ENCODE measurements at places on chromosomes 2 and 18. TPM values are rescaled to one million over a fixed set of nuclear protein-coding genes. Genes with fewer than 3 reads are reported as not detected.
A peak's percentile ranks its signal among the peaks of the same experiment; 100 is the strongest.

- no peaks in the 10 kb centered on the region for H3K27me3 ChIP-seq
- DNase-seq = no peak
- H3K4me1 ChIP-seq = no peaks in the 10 kb centered on the region
- no peak overlapping the region for H3K27ac ChIP-seq
Measured at GRCh38 chr18:57738078-57738477, 65.0 kb downstream of the ATP8B1 start.

Gene ERMN
- total RNA-seq = 0.12 TPM

Gene LCT
- not detected for total RNA-seq

Gene TRABD2A
- 20.4 TPM for total RNA-seq

DNA sequence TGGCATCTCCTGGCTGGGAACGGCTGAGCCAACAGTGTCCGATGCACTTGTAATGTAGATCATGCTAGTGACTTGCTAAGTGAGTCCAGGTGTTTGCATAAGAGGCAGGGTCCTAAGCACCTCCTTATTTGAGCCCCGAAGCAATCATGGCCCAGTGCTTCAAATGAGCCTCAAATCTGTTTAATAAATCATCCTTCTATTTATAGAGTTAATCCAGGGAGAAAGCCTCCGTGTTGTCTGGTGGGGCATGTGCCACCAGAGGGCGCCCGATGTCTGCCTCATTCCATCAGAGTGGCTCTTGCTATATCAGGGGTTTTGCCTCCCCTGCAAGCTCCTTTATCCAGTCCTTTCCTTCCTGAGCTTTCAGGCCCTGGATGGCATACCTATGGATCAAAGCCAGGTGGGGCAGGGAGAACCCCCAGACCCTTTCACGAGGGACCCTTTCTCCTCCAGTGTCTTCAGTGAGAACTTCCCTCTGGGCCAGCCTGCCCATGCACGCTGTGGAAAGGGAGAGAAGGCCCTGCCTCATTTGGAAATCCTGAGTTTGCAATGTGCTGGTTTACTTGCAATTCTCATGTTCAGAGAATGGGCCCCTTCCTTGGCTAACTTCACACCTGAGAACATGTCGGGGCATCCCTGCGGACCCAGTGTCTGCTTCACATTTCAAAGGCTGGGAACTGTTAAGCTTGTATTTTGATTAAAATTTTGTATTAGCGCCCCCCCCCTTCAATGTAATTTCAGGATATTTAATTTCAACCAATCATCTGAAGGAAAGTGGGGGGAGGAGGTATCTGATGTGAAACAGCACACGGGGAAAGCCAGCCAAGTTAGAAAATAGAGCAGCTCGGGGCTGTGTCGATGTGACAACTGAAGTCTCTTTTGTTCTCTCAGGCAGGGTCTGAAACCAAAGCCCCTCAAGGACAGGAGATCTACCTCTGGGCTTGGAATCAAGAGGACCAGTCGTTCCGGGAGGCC, 39.7 kb downstream of the RDH14 start:
- H3K27me3 ChIP-seq = no peaks in the 10 kb centered on the region
- no peaks in the 10 kb centered on the region for H3K4me1 ChIP-seq
- peak; percentile 84 for DNase-seq
- H3K36me3 ChIP-seq = no peaks in the 10 kb centered on the region

Gene RAB6C
- not detected for total RNA-seq

Gene NGEF
- total RNA-seq = 0.65 TPM

Gene LIPT1
- total RNA-seq = 11.1 TPM

- no peaks in the 10 kb centered on the region for H3K27me3 ChIP-seq
- no peak for DNase-seq
- no peak overlapping the region for H3K4me3 ChIP-seq
- no peak overlapping the region for H3K27ac ChIP-seq
- peaks cover 2% of the 10 kb centered on the region for H3K4me1 ChIP-seq
- H3K36me3 ChIP-seq = no peaks in the 10 kb centered on the region
Measured at GRCh38 chr2:227460070-227460485, 11.9 kb upstream of the AGFG1 start.

DNA sequence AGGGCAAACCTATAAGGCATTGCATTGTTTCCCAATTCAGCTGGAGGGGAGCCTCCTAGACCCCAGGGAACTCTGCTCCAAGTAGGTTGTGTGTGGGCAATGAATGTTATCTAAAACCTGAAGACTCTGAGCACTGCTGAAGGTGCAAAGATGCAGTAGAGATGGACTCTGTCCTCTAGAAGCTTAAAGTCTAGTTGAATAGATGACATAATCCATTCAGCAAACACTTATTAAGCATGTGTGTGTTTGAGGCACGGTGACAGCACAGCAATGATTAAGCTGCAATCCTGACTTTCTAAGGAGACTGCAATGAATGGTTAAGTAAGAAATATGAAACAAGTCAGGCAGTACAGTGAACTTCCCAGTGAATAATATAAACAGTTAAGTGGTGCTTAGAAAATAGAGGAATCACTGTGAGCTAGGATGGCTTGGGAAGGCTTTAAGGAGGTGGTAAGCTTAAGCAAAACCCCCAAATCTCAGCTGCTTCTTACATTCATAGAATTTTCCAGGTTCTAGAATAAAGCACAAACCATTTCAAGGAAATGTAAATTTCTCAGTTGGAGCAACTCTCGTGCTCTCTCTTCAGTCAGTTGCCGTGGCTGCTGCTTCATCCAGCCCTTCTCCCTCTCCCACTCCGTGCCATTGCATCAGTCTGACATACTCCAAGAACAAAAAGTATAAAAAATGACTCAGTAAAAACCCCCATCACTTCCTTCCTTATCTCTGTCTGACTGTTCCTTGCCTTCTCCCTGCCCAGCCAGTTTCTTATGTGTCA, 19.1 kb downstream of the MXD1 start:
- no peak for DNase-seq
- H3K4me3 ChIP-seq = no peak overlapping the region
- no peaks in the 10 kb centered on the region for H3K36me3 ChIP-seq
- no peaks in the 10 kb centered on the region for H3K27me3 ChIP-seq

Gene SERPINB13
- not detected for total RNA-seq

GRCh38 chr2:239026711-239027361, 179.0 kb downstream of the TWIST2 start:
- H3K27ac ChIP-seq = no peak overlapping the region
- DNase-seq = no peak
- no peaks in the 10 kb centered on the region for H3K36me3 ChIP-seq
- no peaks in the 10 kb centered on the region for H3K27me3 ChIP-seq
- peaks cover 2% of the 10 kb centered on the region for H3K4me1 ChIP-seq
- no peak overlapping the region for H3K4me3 ChIP-seq

Gene RAB10
- 65.0 TPM for total RNA-seq

GRCh38 chr18:8928044-8928443, 174.5 kb upstream of the NDUFV2 start:
- DNase-seq = no peak
- H3K4me1 ChIP-seq = no peaks in the 10 kb centered on the region
- no peak overlapping the region for H3K27ac ChIP-seq
- H3K36me3 ChIP-seq = no peaks in the 10 kb centered on the region
- H3K4me3 ChIP-seq = no peak overlapping the region
- no peaks in the 10 kb centered on the region for H3K27me3 ChIP-seq

GRCh38 chr2:192059266-192059665, 135.5 kb downstream of the TMEFF2 start:
- no peak for DNase-seq
- no peaks in the 10 kb centered on the region for H3K36me3 ChIP-seq
- no peaks in the 10 kb centered on the region for H3K27me3 ChIP-seq
- no peaks in the 10 kb centered on the region for H3K4me1 ChIP-seq
- no peak overlapping the region for H3K27ac ChIP-seq

DNA sequence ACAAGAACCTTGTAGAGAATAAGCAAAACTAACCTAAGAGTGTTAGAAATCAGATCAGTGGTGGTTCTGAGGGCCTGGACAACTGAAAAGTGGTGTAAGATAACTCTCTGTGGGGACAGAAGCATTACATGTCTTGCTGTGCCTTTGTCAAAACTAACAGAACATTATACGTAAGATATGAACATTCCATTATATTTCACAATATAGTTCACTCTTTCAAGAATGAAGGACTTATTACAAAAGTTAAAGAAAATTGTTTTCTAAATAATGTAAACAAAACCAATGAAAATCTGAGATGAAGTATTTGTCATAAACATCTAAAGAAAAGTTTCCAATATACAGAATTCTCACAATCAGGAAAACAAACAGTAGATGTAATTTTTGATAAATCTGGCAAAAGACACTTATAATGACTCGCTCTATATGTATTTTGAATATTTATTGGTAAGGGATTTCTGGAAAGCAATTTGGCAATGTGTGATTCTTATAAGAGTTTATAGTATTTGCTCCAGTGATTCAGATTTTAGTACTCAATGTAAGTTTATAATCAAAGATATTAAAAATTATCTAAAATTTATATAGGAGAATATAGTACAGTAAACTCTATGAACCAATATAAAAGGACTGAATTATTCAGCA, 258.4 kb downstream of the CD226 start:
- no peaks in the 10 kb centered on the region for H3K4me1 ChIP-seq
- H3K27me3 ChIP-seq = no peaks in the 10 kb centered on the region
- H3K27ac ChIP-seq = no peak overlapping the region
- H3K4me3 ChIP-seq = no peak overlapping the region
- H3K36me3 ChIP-seq = no peaks in the 10 kb centered on the region
- DNase-seq = no peak

GRCh38 chr2:112004253-112004645, 50.8 kb upstream of the TMEM87B start:
- no peak overlapping the region for H3K27ac ChIP-seq
- DNase-seq = no peak
- no peaks in the 10 kb centered on the region for H3K27me3 ChIP-seq
- no peak overlapping the region for H3K4me3 ChIP-seq
- no peaks in the 10 kb centered on the region for H3K36me3 ChIP-seq

Gene PJVK
- 6.7 TPM for total RNA-seq

Gene KYNU
- 0.48 TPM for total RNA-seq

GRCh38 chr2:188028739-188029138, 262.9 kb upstream of the GULP1 start:
- H3K27ac ChIP-seq = no peak overlapping the region
- no peak overlapping the region for H3K4me3 ChIP-seq
- H3K4me1 ChIP-seq = no peaks in the 10 kb centered on the region
- no peaks in the 10 kb centered on the region for H3K36me3 ChIP-seq
- no peaks in the 10 kb centered on the region for H3K27me3 ChIP-seq

DNA sequence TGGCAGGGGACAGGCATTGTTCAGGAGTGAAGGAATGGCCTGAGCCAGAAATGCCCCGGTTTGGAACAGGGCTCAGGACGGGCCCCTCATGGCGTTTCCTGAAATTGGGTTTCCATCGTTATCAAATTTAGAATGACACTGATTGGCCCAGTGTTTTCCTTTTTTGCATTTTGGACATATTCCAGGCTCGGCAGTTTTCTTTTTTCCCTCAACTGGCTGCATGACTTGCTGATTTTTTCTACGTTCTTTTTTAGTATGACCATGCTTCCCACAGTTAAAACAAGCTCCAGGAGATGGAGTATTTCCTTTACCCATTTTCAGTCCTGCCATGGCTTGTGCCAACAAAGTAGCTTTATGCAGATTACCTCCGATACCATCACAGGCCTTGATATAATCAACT, 20.4 kb upstream of the LYG2 start:
- no peak overlapping the region for H3K4me3 ChIP-seq
- no peak for DNase-seq
- H3K4me1 ChIP-seq = no peaks in the 10 kb centered on the region
- no peaks in the 10 kb centered on the region for H3K36me3 ChIP-seq
- no peak overlapping the region for H3K27ac ChIP-seq

DNA sequence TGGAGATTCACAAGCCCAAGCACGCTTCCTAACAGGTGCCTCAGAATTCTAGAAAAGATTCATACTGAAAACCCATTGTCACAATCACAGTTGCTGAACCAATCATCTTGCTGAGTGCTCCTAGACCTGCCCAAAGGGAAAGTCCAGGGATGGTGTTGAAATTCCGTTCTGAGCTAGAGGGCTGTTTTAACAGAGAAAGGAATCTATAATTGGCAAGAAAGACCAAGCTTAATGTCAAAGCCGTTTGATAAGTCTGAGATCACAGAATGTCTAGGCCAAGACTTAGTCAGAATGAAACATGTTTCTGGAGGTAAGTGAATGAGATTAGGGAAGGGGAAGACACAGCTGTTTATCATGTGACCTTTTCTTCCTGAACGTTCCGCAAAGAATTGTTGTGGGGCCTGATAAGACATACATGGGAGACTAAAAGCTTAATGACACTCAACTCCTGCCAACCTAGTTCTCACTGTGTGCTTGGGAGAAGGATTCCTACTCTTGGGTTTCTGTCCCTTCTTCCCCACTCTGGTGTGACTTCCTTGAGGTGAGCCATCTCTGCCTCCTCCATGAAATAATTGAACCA, 27.5 kb downstream of the PMAIP1 start:
- no peak overlapping the region for H3K27ac ChIP-seq
- DNase-seq = no peak
- H3K4me3 ChIP-seq = no peak overlapping the region

GRCh38 chr2:65277791-65278483, 50.3 kb downstream of the ACTR2 start:
- no peak overlapping the region for H3K27ac ChIP-seq
- H3K4me3 ChIP-seq = no peak overlapping the region
- DNase-seq = no peak
- peaks cover 8% of the 10 kb centered on the region for H3K4me1 ChIP-seq
- H3K27me3 ChIP-seq = no peaks in the 10 kb centered on the region

DNA sequence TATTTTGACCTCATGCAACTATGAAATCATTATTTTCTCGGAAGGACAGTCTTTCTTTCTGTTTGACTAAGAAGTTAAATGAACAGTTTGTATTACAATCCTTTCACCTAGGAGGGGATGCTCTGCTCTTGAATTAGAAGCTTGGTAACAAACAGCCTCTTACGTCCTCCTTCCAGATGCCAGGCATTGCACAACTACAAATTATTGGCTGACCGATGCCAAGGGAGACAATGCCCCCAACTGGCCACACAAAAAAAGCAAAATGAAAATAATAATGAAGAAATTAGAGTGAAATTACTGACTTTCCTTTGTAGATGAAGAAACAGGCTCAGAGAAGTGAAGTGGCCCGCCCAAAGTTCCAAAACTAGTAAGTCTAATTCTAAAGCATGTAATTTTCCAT, 177.9 kb downstream of the CYRIA start:
- H3K27ac ChIP-seq = no peak overlapping the region
- H3K27me3 ChIP-seq = no peaks in the 10 kb centered on the region
- H3K4me3 ChIP-seq = no peak overlapping the region

- no peak overlapping the region for H3K4me3 ChIP-seq
- no peak overlapping the region for H3K27ac ChIP-seq
- no peaks in the 10 kb centered on the region for H3K4me1 ChIP-seq
- H3K27me3 ChIP-seq = no peaks in the 10 kb centered on the region
- no peaks in the 10 kb centered on the region for H3K36me3 ChIP-seq
- no peak for DNase-seq
Measured at GRCh38 chr2:15973481-15974401, 33.4 kb downstream of the MYCN start.

- no peak overlapping the region for H3K4me3 ChIP-seq
- H3K36me3 ChIP-seq = no peaks in the 10 kb centered on the region
- no peaks in the 10 kb centered on the region for H3K4me1 ChIP-seq
- DNase-seq = no peak
- H3K27me3 ChIP-seq = no peaks in the 10 kb centered on the region
Measured at GRCh38 chr2:106130251-106130998, 63.7 kb downstream of the UXS1 start.

Gene ZNF804A
- not detected for total RNA-seq

Gene PIGN
- 28.5 TPM for total RNA-seq
